ENCODE measurements at places on chromosomes 4 and X.

GRCh38 chr4:11232015-11232414 is 196.7 kb downstream of the HS3ST1 start:
- no peak for DNase-seq

GRCh38 chrX:46582966-46583365 is 9.4 kb downstream of the CHST7 start:
- DNase-seq = no peak

- DNase-seq = no peak
Observed at GRCh38 chrX:103274284-103274683, 2.3 kb downstream of the TCEAL5 start.

DNA sequence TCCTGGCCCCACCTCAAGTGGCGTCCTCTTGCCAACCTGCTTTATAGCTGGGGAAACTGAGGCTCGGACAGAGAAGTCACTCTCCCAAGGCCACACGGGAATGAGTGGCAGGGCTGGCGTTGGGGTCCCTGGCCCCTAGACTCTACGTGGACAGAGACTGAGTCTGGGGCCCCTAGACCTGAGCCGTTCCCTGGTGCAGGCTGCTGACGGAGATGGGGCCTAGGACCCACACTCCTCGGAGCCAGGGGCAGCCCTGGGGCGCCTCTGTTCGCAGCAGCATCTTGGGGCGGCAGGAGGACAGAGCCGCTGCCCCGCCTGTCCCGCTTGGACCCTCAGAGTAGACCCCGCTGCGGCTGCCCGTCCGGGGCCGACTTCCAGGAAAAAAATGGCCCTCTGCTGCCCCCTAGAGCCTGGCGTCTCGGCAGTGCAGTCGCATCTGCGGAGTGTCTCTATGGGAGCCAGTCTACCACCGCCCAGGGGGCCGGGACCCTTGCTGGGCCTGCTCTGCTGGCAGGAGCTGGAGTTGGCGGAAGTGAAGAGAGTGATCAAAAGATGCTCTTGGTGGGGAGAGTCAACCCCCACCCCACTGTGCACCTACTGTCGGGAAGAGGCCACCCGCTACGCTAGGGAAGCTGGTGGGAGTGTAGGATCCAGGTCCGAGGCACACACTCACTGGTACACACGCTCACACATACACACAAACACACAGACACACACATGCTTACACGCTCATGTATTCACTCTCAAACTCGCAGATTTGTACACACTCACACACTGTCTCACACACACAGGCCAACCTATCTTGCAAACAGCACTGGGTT is 220.1 kb downstream of the AFAP1 start:
- peak; percentile 96 for DNase-seq

DNA sequence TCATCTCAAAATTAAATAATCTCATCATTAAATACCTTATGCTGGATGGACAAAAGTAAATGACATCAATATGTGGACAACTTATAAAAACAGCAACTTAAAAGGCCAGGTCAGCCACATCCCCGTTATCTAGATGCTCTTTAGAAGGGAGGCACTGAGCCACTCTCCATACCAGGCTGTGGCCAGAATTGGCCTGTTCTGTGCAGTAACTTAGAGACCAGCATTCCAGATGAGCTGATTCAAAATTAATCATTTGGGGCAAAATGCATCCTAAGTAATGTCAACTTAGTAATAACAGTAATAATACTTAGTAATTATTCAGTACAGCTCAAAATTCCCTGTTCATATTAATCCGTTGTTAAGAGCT is 373.6 kb downstream of the FBXW7 start:
- DNase-seq = no peak

- no peak for DNase-seq
Observed at GRCh38 chrX:155959018-155959587, 38.4 kb upstream of the IL9R start.

GRCh38 chrX:19776753-19777152 is 110.6 kb downstream of the SH3KBP1 start:
- DNase-seq = no peak

- DNase-seq = no peak
Observed at GRCh38 chrX:134544513-134545151, 84.7 kb downstream of the HPRT1 start.

- DNase-seq = no peak
Observed at GRCh38 chr4:86014599-86014998, 345.3 kb downstream of the MAPK10 start.

GRCh38 chr4:13032936-13033335 is 451.2 kb downstream of the RAB28 start:
- DNase-seq = no peak

- no peak for DNase-seq
Observed at GRCh38 chr4:152684587-152684986, 4.8 kb upstream of the TMEM154 start.

DNA sequence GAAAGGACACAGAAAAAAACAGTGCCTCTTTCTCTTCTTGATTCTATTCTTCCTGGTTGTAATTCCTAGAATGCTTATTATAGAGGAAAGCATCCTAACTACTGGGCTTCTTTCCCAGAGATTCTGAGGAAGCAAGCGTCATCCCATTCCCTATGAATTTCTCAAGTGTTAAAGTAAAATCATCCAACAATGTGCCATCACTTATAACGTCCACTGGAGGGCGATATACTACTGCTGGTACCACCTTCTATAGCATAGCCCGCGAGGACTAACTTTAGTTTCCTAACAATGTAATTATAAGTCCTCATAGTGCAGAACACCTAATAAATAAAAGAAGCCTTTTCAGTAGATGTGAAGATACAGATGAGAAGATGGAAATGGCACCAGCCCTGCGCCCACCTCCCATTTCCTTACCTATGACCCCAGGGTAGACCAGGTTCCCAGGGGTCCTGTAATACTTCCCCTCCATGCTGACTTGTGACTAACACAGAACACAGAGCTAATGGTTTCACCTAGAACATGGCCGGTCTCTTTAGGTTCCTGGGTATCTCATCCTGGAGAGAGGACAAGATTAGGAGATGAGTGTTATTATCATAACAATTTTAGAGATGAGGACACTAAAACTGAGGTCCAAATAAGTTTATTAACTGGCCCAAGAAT is 4.2 kb downstream of the CENPVL3 start:
- DNase-seq = no peak

DNA sequence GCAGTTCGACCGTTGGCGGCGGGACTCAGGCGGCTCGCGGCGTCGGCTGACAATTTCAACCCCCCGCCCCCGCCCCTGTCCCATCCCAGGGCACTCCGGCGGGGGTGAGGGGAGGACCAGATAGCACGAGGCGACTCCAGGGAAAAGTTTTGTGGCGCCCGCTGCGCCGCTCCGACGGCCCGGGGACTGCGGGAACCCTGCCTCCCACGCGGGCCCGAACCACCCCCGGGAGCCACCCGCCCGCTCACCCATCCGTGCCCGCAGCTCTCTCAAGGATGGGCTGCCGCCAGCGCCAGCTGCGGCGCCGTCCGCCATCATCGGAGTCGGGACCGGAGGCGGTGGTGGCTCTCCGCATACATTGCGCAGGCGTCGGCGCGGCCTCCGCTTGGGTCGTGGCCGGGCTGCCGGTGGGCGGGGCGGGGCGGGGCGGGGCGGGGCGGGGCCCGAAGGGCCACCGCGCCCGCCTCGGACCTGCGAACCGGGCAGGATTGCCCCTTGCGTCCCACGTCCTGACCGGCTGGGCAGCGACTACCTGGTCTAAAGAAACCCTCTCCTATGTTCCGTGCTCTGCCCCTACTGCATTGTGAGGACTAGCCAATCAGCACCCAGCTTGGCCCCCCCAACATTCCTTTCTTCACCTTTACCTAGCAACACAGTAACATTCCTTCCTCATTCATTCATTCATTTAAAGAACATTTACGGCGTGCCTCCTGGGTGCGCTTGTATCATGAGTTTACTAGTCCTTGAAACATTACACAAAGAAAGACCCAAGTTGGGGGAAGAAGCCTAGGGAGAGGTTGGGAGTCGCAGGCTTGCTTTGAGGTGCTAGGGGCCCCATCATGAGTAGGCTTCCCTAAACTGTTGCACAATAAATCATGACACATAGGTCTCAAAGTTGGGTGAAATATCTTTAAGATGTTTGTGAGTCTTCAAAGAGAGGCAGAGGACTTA is at the start of gene MAP7D3:
Gene MAP7D3, minus strand, starts transcription at position 360 of the 951 bp plus-strand sequence. Its CDS starts 42 bp downstream, at position 318.
- no peak for DNase-seq

DNA sequence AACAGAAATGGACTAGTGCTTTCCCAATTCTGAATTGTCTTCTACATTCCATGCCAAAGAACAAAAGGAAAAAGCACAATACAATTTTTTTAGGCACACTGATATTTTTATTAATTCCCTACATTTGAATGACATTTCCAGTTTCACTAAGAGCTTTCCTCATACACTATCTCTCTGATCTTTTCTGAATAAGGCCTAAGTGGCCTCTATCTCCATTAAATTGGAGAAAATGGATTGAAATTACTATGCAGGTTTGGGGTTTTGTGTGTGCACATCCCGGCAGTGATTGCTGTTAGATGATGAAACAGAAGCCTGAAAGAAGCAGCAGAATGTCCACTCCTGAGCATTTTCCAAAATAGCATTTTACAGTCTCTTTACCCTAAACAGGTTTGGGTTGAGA is 104.0 kb downstream of the ATP11C start:
- DNase-seq = no peak

DNA sequence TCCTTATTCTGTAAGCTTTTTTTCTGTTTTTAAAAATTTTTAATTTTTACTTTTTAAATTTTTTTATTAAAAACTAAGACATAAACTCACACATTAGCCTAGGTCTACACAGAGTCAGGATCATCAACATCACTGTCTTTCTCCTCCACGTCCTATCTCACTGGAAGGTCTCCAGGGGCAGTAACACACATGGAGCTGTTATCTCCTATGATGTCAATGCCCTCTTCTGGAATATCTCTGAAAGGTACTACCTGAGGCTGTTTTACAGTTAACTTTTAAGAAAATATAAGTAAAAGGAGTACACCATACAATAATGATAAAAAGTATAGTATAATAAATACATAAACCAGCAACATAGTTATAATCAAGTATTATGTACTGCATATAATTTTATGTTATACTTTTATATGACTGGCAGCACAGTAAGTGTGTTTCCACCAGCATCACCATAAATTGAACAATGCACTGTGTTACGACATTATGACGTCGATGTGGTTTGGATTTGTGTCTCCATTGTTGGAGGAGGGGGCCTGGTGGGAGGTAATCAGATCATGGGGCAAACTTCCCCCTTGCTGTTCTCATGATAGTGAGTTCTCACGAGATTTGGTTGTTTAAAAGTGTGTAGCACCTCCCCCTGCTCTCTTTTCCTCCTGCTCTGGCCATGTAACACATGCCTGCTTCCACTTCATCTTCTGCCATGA is 21.3 kb downstream of the IL15 start:
- DNase-seq = no peak

- no peak for DNase-seq
Observed at GRCh38 chr4:185911556-185912064, 99.6 kb upstream of the SORBS2 start.

DNA sequence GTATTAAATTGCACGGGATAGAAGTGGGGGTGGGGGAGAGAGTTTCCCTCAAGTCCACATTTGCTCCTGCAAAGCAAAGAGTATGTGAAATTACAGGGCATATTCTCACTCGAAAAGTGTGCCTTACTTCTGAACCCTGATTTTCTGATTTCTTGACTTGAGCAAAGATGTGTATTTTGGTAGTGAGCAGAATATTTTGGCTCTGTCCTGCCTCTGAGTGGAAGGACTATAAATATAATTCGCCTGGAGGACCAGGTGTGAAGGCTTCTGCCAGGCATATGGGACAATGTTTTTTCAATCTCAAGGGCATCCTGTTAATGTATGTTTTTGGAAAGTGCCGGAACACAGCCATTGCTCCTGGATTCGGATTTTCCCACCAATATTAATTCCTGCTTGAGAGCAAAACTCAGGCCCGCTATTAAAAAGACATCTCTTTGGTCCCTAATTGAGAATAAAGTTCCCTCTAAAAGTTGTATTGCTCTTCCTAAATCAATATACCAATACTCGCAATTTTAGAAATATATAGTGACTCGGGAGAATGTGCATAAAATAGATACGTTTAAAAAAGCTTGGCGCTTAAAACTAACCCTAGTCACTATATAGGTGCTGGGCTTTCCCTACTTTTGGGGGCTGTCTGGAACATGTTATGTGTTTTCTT is 15.3 kb upstream of the PITX2 start:
- DNase-seq = no peak

GRCh38 chr4:42917296-42917695 is 24.8 kb downstream of the GRXCR1 start:
- DNase-seq = no peak

DNA sequence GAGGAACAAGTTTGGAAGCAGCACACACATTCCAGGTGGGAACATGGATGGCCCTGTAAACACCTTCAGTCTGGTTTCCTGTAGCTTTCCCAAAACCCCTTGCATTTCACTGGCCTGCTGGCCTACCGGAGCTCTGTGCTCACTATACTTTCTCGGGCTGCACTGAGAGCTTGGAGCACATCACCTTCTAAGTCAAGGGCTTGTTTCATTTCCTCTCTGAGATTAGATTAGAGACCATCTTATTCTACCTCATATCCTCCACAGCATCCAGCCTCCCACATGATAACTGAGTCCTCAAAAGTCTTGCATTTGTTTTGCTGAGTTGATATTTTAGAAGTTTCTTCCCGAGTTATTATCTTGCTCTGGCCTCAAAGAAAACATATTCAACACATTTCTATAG is 147.7 kb downstream of the RASL11B start:
- no peak for DNase-seq

DNA sequence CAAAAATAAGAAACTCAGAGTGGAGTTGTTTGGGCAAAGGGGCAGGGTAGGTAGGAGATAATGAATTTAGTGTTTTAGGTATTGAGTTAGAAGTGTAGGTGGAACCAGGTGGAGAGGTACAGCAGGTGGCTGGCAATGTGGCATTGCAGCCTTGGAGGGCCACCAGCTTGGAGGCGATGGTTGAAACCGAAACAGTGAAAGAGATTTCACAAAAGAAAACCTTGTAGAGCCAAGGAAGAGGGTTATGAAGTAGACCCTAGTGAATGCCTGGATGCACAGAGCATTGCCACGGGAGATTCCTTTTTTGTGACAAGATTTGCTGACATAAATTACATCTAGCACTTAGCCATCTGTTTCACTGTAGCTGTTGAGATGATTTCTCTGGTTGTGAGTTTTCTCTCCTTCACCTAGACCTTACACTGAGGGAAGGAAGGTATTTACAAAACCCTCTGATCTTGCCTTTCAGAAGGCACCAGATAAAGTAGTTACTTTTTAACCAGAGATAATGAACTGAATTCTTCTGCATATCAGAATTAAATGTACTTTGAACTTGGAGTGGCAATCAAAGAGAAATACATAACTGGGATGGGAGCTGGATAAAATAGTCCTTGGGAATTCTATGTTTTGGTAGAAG is 104.1 kb upstream of the CASK start:
- DNase-seq = no peak

GRCh38 chrX:131728295-131729145 is 184.6 kb downstream of the OR13H1 start:
- no peak for DNase-seq

Data from 8988T (cell line).